ENCODE measurements at places on chromosomes 7 and 10. TPM values are rescaled to one million over a fixed set of nuclear protein-coding genes. Genes with fewer than 3 reads are reported as not detected.

The JAZF1 gene
- 5.5 TPM for total RNA-seq

DNA sequence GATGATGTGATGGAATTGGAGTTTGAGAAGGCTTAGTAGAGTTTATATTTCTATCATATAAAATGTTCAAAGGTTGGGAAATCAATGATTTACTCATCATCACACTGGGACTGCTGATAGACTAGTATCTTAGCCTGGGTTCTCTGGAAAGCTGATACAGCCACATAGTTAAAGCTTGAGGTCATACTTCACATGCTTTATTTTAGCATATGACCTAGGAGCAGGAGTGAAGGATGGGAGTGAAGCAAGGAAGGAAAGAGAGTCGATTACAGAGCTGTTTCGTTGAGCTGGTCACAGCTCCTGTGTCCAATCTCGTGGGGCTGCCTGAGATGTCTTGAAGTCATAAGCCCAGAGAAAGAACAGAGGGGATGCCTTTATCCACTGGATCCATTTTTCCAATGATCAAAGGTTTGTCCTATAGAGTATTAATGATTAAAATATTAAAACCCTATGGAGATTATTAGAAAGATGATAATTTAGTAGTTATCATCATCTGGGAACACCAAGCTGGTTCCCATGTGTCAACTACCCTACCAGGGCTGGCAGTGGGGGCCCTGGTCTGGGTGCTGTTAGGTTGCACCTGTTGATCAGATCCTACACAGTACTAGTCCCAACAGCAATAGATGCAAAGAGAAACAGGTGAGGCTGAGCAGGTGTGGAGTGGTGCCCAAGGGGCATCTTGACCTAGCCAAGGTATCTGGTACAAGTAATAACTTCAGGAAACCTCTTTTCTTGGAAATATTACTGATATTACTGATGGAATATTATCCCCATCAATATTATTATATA, 77.8 kb downstream of the BAMBI start:
- no peak overlapping the region for H3K27ac ChIP-seq
- peaks cover 14% of the 10 kb centered on the region for H3K36me3 ChIP-seq
- H3K4me3 ChIP-seq: no peak overlapping the region
- no peaks in the 10 kb centered on the region for H3K27me3 ChIP-seq
- DNase-seq: no peak
- peaks cover 32% of the 10 kb centered on the region for H3K4me1 ChIP-seq

The HOXA1 gene
- 13.7 TPM for total RNA-seq

The PAPOLB gene
- total RNA-seq: 0.22 TPM

DNA sequence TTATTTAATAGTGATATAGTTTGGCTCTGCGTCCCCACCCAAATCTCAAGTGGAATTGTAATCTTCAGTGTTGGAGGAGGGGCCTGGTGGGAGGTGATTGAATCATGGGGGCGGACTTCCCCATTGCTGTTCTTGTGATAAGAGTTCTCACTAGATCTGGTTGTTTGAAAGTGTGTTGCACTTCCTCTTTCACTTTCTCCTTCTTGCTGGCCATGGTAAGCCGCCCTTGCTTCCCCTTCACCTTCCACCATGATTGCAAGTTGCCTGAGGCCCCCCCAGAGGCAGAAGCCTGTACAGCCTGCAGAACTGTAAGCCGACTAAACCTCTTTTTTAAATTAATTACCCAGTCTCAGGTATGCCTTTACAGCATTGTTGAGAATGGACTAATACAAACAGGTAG, 101.4 kb downstream of the MTPAP start:
- H3K27ac ChIP-seq: no peak overlapping the region
- DNase-seq: no peak
- H3K36me3 ChIP-seq: no peaks in the 10 kb centered on the region
- H3K27me3 ChIP-seq: no peaks in the 10 kb centered on the region
- H3K4me3 ChIP-seq: no peak overlapping the region

GRCh38 chr7:113176836-113177235, 58.5 kb upstream of the SMIM30 start:
- peaks cover 1% of the 10 kb centered on the region for H3K36me3 ChIP-seq
- DNase-seq: no peak
- H3K4me1 ChIP-seq: no peaks in the 10 kb centered on the region
- H3K4me3 ChIP-seq: no peak overlapping the region

GRCh38 chr7:64908358-64908757, 5.3 kb downstream of the ZNF273 start:
- no peak overlapping the region for H3K4me3 ChIP-seq
- peaks cover 29% of the 10 kb centered on the region for H3K4me1 ChIP-seq
- no peak for DNase-seq
- no peaks in the 10 kb centered on the region for H3K27me3 ChIP-seq
- no peak overlapping the region for H3K27ac ChIP-seq
- peaks cover 21% of the 10 kb centered on the region for H3K36me3 ChIP-seq

- H3K27me3 ChIP-seq: no peaks in the 10 kb centered on the region
- H3K36me3 ChIP-seq: no peaks in the 10 kb centered on the region
- no peak overlapping the region for H3K4me3 ChIP-seq
These were observed 184.5 kb upstream of the PRSS58 start for GRCh38 chr7:142442396-142442795.

GRCh38 chr7:110358028-110358427, 732.9 kb upstream of the LRRN3 start:
- DNase-seq: no peak
- H3K4me3 ChIP-seq: no peak overlapping the region
- no peaks in the 10 kb centered on the region for H3K4me1 ChIP-seq
- H3K36me3 ChIP-seq: peaks cover 5% of the 10 kb centered on the region
- H3K27me3 ChIP-seq: no peaks in the 10 kb centered on the region
- no peak overlapping the region for H3K27ac ChIP-seq

- DNase-seq: no peak
- H3K36me3 ChIP-seq: peaks cover 30% of the 10 kb centered on the region
- peaks cover 19% of the 10 kb centered on the region for H3K4me1 ChIP-seq
- H3K27me3 ChIP-seq: no peaks in the 10 kb centered on the region
- no peak overlapping the region for H3K4me3 ChIP-seq
These were observed 19.2 kb downstream of the PSAP start for GRCh38 chr10:71831646-71832552.

The ZSCAN25 gene
- total RNA-seq: 26.6 TPM

Data from mesothelial cell of epicardium (in vitro differentiated cells).